Thoracic aorta endothelial cell (primary cell): ENCODE measurements at places on chromosomes 2 and 18. TPM values are rescaled to one million over a fixed set of nuclear protein-coding genes. Genes with fewer than 3 reads are reported as not detected.

AUP1 gene
- 78.2 and 88.7 TPM in 2 replicates for total RNA-seq

ACVR1C gene
- total RNA-seq = under 0.01 and 0.13 TPM in 2 replicates

GATA6 gene
- total RNA-seq = 22.7 and 23.8 TPM in 2 replicates

GREB1 gene
- total RNA-seq = 0.13 TPM in 1 of 2 replicates, not detected in the other

OTOS gene
- not detected in 2 replicates for total RNA-seq
